ENCODE measurements at places on chromosomes 3 and 15.
A peak's percentile ranks its signal among the peaks of the same experiment; 100 is the strongest.

DNA sequence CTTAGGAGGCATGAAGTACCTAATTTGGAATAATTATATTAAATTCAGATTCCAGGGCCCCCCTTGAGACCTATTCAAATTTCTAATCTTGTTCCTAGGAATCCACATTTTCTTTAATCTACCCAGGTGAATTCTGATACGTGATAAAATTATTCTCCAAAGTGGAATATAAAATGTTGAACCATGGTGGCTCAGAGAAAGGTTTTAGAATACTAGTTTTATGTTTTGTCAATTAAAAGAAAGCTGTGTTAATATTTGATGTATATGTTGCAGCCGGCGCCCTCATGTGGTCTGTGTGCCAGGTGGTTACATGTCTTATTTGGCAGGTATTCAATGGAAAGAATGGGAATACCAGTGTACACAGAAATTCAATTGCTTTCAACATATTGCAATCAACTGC is 321.8 kb downstream of the FEZF2 start:
- no peak for DNase-seq

- DNase-seq: no peak
These were observed 22.0 kb downstream of the TSEN2 start for GRCh38 chr3:12506201-12506709.

- no peak for DNase-seq
These were observed 189.8 kb downstream of the PLOD2 start for GRCh38 chr3:145971186-145971585.

GRCh38 chr3:132116601-132117000 is 81.8 kb upstream of the CPNE4 start:
- DNase-seq: no peak

DNA sequence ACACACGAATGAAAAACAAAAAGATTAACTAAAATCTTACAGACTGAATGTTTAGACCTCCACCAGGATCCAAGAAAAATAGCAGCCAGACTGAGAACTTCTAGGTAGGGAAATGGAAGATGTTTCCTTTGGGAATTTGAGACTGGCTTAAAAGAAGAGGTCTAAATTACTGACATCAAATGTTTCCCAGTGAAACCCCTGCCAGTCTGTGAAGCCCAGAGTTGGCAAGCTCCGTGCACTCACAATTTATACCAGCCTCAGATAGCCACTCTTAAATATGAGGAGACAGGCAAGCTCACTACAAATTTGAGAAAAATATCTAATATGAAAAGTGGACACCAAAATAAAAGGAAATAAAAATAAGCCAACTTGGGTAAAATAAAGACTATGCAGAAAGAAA is 700.5 kb upstream of the ZNF385D start:
- no peak for DNase-seq

DNA sequence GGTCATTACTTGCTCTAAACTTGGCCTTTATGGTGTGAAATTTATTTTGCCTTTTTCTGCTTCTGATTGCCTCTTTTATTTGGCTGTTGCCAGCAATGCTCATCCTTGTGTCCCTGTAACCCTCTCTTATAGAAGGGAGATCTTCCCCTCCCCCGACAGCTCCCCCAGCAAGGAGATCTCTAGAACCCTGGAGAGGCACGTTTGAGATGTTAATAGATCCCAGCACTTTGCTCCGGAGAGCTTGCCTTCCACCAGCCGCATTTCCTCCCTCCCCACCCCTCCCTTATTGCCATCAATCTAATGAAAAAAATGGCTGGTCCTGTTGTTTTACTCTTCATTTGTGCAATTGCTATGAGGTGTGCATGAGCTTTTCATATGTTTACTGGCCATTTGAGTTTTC is 18.2 kb downstream of the TRIM71 start:
- DNase-seq: no peak

DNA sequence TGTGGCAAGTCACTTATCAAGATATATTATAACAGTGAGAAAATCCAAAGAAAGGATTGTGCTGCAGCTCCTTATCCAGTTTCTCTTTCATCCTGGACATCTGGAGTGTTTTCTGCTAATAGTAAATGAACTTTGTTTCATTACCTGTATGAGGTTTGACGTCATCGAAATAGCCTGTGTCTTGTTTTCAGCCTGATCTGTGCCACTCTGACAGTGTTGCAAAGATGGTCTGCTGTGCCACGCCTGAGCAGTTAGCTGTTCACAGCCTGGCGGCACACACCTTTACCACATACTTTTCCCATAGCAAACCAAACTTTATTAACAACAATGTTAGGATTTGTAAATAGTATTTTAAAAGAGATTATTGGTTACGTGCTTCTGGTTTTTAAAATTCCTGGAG is 34.0 kb downstream of the YEATS2 start:
- DNase-seq: no peak

GRCh38 chr3:147002721-147003120 is 397.6 kb upstream of the PLSCR5 start:
- DNase-seq: no peak

DNA sequence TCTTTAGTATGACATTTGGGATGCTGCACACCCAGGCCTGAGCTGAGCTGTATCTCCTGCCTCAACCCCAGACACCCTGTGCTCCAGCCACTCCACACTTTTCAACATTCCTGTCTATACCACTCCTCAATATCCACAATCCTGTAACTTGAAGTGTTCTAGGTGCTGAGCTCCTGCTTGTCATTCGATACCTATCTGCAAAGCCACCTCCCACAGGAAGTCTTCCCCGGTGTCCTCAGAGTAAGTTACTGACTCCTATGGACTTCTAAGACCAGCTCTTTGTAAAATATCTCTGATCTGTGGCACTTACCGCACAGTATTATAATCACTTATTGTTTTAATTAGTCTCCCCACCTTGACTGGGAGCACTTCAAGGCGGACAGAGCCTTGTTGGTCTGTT is 1.2 kb upstream of the CAV3 start:
- no peak for DNase-seq

DNA sequence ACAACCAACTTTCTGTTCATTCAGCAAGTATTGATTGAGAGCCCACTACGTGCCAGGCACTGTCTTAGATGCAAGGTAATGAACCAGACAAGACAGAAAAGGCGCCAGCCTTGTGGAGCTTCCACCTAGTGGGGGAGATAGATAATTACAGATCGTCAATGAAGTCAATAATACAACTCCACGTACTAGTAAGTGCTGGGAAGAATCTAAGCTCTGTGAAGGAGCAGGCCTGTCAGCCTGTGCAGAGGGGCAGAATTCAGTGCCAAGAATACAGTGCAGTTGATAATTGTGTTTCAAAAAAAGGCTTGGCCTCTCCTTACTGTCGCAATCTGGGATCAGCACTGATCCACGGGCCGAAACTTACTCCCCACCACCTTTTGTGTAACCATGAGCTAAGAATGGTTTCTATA is 186.3 kb downstream of the FEZF2 start:
- DNase-seq: no peak

- DNase-seq: no peak
These were observed 1.0 kb downstream of the LRRC28 start for GRCh38 chr15:99252326-99252725.

- DNase-seq: no peak
These were observed 19.8 kb downstream of the GNB5 start for GRCh38 chr15:52171386-52171785.

- DNase-seq: no peak
These were observed 125.5 kb upstream of the PRR20G start for GRCh38 chr3:127413318-127413673.

- DNase-seq: no peak
These were observed 17.2 kb downstream of the CPA3 start for GRCh38 chr3:148882288-148882687.

- no peak for DNase-seq
These were observed 41.5 kb upstream of the MTMR10 start for GRCh38 chr15:31032961-31033371.

GRCh38 chr15:60344461-60344860 is 53.3 kb downstream of the ANXA2 start:
- DNase-seq: no peak

DNA sequence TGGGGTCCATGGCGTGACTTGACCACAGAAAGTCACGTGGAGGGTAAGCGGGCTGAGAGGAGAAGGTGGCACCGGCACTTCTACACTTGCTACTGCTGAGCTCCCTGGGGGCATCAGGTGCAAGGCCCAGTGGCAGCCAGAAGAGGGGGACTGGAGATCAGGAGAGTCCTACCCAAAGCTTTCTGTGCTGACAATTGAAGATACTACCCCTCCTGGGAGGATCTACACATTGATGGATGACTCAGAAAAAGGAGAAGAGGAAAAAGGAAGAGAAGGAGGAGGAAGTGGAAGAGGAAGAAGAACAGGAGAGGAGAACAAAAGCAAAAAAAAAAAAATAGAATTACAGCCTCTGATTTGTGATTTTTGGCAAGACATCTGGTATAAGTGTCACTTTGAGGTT is 41.2 kb downstream of the MYO5C start:
- DNase-seq: no peak

GRCh38 chr3:157347577-157348303 is 88.9 kb upstream of the PTX3 start:
- no peak for DNase-seq

- peak; percentile 63 for DNase-seq
These were observed 88.3 kb downstream of the TMEM266 start for GRCh38 chr15:76147906-76148570.

DNA sequence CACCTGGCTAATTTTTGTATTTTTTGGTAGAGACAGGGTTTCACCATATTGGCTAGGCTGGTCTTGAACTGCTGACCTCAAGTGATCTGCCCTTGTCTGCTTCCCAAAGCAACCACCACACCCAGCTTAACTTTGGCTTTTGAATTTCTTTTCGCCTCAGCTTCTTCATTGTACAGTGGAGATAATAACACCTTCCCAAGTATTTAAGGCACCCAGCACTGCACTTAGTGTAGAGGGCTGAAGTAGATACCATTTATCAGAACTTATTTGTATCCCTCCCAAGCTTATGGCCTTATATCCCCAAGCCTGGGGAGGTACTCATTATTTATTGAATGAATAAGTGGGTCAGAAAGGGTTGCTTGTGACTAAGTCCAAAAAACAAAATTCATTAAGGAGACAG is 2.3 kb downstream of the SQOR start:
- DNase-seq: no peak

GRCh38 chr3:63753995-63754394 is 65.1 kb upstream of the C3orf49 start:
- DNase-seq: no peak

DNA sequence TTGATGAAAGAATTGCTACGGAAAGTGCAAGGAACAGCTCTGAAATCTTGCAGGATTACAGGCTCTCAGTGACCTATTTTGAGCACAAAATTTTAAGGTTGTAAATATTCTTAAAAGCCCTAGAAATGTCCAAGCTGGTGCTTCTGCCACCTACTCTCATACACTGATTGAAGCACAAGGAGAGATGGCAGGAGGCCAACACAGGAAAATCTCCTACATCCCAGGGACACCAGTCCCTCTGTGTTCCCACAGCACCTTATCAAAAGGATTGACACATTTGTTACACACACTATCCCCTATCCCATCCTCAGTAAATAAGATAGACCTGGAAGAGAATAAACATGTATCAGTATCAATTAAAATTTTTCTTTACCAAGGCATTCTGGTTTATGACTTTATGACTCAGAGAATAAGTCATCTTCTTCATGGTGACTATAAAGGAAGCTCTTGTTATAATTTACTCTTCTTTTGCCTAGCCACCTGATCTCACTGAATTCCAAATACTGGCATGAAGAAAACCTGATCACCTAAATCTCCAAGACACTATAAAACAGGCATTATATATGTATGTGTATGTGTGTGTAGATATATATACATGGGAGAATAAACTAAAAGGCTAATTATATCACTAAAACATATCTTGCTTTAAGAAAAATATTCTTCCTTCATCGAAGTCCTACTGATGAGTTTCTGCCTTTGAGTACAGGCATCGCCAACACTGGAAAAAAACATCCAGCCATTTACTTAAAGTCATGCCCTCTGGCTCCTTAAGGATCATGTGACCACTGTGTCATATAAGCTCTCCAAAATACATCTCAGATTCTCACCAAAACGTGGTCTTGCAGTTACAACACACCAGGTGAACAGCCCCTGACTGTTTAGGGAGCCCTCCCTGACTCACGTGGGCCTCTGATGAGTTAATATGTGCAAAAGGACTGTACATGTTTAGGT is 208.1 kb upstream of the NR2F2 start:
- DNase-seq: no peak

GRCh38 chr3:74295479-74295878 is 319.0 kb downstream of the CNTN3 start:
- DNase-seq: no peak

DNA sequence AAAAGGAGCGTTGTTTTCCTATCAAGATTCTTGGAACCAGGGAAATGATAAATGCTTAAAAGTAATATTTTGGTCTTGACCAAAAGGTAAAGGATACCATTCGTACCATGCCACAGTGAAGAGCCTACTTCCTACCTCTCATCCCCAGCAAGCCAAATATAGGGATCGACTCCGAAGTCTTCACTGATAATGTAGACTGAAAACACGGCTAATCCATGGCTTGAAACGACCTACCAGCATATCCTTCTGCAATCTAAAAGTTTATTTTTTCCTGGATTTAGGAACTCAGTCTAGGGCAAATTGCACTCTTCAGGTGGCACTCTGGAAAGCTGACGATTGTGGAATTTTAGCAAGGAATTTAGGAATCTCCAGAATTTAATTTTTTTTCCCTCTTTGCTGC is 1.9 kb upstream of the SEMA6D start:
- no peak for DNase-seq

DNA sequence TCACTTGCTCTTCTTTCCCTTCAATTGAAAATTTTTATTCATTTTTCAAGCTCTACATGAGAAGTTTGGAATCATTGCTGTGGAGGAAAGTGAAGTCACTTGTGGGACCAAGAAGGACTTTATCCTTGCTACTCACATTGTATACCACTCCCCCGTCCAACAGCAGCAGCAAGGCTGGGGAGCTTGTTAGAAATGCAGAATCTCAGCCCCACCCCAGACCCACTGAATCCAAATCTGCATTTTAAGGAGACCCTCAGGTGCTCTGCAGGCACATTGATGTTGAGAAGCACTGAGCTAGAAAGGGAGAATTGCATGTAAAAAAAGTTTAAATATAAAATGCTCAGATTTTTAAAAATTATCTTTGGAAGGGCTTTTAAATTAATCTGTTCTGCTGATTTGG is 202.3 kb upstream of the MRPL3 start:
- no peak for DNase-seq

- no peak for DNase-seq
These were observed 42.0 kb downstream of the GSK3B start for GRCh38 chr3:120052225-120052624.

GRCh38 chr3:49098429-49098828 is 4.6 kb upstream of the QRICH1 start:
- no peak for DNase-seq

- DNase-seq: no peak
These were observed 52.7 kb upstream of the SPTSSB start for GRCh38 chr3:161423911-161424522.

- no peak for DNase-seq
These were observed 526 bp downstream of the ADIPOQ start for GRCh38 chr3:186843039-186843432.

Data from stimulated activated naive CD8-positive, alpha-beta T cell treated with anti-CD3 and anti-CD28 coated beads, Interleukin-15, amount 100 ng/mL, for 72 hours (primary cell).